Cortex of kidney (tissue), 1 donor: ENCODE measurements at places on chromosomes 3 and 15.

DNA sequence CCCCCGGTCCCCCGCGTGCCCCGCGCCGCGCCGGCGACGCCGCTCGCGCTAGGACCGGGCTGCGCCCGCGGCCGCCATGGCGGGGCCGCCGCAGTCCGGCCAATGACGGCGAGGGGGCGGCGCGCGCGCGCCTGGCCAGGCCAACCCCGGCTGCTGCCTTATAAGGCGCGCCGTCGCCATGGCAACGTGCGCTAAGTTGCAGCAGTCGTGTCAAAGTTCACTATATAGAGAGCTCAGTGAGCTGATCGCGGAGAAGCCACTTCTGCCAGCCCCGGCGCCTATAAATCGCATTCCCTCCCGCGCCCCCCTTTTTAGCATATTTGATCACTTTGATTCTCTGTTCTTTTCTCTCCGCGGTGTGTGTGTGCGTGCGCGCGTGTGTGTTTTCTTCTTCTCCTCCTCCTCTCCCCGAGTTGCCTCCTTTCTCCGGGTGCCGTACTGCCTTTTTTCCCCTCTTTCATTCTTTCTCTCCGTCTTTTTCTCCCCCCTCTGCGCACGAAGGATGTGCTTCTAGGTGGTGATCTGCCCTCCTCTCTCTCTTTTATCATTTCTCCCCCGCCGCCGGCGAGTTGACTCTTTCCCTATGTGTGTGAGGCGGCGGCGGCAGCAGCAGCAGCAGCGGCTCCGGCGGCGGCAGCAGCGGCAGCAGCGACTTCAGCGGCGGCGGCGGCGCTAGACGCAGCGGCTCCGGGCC lies at the start of gene NR2F2:
Gene NR2F2, plus strand, starts transcription at position 251 of the 694 bp plus-strand sequence. CDS start 1,406 bp downstream, outside the sequence.
- no peak for DNase-seq

DNA sequence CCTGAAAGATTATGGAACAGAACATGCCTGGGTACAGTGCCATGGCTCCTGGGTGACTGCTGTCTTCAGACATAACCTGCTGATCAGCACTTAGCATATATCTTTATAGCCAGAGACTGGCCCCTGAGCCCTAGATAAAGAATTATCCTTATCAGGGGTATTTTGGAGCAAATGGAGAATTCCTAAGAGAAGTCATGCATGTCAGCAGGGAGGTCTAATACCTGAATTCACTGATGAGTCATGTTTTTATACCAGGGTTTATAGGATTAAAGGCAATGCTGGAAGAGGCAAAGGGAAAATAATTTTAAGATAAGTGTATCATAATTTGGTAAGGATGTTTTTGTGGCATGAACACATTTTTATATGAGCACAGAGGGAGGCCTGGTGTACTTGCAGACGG lies 159.8 kb downstream of the ADAMTSL3 start:
- no peak for DNase-seq

DNA sequence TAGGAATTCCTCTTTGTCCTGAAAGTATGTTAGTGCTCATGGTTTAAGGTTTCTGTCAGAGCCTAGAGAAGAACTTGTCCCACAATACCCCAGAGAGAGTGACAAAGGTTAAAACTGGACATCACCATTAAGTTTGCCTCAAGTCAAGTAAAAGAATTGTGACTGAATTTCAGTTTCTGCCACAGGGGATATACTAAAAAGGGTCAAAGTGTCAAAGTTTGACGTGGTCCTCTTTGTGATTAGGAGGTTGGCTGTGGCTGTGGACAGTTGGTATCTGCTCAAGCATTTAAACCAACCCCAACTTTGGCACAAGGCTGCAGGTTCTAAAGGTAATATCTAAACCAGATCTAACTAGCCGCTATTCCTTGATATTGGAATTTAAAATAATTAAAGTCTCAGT lies 26.1 kb downstream of the FMN1 start:
- no peak for DNase-seq

DNA sequence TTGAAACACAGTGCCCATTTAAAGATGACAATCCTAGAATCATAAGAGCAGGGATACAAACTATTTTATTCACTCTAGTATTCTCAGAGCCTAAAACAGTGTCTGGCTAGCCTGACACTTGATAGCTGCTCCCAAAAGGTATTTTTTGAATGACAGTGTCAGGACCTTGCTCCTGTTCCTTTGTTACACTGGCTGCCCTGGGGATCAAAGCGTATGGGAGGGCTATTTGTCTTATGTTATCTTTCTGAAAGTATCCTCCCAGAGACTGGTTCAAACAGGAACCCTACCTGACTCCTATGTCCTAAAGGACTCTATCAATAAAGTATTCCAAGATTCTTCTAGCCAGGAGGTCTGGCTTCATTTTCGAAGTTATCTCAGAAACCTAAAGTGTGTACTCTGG lies 621.4 kb downstream of the FHIT start:
- DNase-seq, result no peak
